CD4-positive, alpha-beta T cell (primary cell): ENCODE measurements at places on chromosomes 5 and 9.

DNA sequence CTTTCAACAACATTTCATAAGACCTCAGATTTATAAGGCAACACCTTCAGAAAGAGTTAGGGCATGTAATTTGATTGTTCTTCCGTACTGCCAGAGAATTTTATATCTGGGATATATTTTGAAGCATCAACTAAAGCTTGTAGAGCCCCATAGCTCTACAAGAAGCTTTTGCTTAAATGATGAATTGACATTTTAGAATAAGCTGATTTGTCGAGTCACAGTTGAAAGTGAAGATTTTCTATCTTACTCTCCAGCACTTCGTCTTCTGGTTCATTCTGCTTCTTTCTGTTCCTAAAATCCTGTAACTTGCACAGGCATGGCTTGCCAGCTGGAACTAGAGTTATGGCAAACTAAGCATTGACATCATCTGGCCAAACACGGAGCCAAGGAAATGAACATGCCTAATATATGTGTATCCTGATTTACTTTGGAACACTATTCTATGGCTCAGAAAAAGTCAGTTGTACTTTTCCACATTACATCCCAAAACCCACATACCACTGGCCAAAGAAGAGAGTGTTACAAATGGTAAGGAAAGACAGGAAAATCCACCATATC, 68.6 kb upstream of the MAST4 start:
- no peak for DNase-seq

DNA sequence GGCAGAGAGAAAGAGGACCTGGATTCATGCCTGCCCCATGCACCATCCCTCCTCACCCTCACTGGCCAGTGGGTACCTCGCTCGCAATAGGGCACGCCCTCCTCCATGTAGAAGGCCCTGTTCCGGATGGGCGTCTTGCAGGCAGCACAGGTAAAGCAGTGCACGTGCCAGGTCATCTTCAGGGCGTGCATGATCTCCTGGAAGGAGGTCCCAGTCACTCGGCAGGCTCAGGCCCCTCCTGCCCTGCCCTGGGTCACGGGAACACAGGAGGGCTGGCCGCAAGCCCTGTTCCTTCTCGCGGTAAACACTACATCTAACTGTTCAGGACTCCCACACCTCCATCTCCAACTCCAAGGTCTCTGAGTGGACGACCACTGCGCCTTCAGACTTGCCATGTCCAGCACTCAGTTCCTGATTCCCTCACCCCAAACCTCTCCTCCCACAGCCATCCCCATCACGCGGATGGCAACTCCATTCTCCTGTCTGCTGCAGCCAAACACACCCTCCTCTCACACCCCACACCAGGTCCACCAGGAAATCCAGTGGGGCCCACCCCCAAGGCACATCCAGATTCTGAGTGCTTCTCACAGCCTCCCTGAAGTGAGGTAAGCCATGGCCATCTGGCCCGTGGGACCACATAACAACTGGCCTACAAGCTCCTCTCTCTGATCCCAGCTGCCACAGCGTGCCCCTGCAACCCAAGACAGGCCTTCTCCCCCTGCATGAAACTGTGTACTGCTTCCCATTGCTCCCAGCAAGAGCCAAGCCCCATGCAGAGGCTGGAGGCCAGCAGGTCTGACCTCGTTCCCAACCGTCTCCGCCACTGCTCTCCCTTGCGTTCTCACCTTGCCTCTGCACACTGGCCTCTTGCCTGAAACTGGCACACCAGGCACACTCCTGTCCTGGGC, 10.8 kb upstream of the DBN1 start:
- DNase-seq = no peak

DNA sequence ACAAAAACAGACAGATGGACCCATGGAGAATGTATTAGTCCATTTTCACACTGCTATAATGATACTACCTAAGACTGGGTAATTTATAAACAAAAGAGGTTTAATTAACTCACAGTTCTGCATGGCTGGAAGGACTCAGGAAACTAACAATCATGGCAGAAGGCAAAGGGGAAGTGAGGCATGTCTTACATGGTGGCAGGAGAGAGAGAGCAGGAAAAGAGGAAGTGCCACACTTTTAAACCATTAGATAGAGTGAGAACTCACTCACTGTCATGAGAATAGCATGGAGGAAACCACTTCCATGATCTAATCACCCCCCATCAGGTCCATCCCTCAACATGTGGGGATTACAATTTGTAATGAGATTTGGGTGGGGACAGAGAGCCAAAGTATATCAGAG, 808.9 kb downstream of the CDH12 start:
- DNase-seq = no peak

DNA sequence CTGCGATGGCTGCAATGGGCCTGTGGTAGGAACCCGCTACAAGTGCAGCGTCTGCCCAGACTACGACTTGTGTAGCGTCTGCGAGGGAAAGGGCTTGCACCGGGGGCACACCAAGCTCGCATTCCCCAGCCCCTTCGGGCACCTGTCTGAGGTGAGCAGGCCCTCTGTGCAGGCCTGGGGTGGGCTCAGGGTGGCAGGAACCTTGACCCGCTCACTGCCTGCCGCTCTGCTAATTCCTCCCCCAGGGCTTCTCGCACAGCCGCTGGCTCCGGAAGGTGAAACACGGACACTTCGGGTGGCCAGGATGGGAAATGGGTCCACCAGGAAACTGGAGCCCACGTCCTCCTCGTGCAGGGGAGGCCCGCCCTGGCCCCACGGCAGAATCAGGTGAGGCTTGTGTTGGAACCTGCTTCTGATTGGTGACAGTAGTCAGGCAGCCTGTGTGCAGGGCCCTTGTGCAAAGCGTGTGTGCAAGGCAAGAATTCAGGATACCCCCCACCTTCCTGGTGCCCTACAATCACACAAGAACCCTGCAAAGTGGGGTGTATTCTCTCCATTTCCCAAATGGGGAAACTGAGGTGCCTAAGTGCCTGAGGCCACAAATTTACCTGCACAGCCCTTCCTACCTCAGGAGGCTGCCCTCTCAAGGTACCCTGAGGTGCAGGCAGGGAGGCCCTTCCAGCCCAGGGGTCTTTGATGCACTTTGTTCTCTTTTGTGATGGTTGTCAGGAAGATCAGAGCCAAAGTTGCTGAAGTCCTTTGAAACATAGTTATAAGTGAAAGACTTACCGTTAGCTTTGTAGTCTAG, 3.4 kb downstream of the SQSTM1 start:
- no peak for DNase-seq
